NCI-H2107 (cell line): ENCODE measurements at places on chromosomes 12 and 14.
A peak's percentile ranks its signal among the peaks of the same experiment; 100 is the strongest.

DNA sequence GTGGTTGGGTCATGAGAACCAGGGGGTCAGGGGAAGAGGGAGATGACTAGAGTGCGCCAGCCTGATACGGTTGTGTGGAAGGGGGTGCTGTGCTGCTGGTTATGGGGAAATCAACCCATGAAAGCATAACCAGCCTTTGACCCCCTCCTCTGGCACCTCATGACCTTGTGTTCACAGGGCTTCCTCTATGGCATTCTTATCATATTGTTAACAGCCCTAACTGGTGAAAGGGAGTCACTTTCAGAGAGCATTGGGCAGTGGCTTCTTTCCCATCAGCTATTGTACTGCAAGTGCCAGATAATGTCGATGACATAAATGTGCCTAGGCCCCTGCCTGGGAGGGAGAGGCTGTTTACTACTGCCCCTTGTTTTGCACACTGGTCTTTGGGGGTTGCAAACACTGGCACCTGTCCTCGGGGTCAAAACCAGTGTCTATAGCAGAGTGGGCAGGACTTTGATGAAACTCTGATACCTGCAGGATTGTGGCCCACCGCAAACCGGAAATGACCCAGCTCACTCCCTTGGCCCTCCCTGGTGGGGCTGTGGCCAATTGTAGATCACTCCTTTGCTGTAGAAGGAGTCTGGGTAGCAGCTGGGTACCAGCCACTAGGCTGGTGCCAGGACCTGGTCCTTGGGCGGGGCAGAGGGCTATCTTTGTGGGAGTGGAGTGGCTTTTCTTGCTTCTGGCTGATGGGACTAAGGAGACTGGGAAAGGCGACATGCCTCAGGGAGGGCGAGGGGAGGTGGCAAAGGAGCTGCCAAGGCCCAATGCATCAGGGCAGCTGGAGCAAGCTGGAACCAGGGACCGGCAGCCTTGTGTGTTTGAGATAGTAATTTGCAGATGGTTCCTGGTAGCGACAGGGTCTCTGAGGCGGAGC, 634 bp upstream of the TMEM63C start:
- no peak for DNase-seq

- DNase-seq, result no peak
These were observed 28.7 kb downstream of the CAMKK2 start for GRCh38 chr12:121267822-121268221.

- DNase-seq, result no peak
These were observed 14.5 kb downstream of the GMFB start for GRCh38 chr14:54474232-54474793.

- peak; percentile 1 for DNase-seq
These were observed 70.4 kb downstream of the RPL10L start for GRCh38 chr14:46581036-46581671.

DNA sequence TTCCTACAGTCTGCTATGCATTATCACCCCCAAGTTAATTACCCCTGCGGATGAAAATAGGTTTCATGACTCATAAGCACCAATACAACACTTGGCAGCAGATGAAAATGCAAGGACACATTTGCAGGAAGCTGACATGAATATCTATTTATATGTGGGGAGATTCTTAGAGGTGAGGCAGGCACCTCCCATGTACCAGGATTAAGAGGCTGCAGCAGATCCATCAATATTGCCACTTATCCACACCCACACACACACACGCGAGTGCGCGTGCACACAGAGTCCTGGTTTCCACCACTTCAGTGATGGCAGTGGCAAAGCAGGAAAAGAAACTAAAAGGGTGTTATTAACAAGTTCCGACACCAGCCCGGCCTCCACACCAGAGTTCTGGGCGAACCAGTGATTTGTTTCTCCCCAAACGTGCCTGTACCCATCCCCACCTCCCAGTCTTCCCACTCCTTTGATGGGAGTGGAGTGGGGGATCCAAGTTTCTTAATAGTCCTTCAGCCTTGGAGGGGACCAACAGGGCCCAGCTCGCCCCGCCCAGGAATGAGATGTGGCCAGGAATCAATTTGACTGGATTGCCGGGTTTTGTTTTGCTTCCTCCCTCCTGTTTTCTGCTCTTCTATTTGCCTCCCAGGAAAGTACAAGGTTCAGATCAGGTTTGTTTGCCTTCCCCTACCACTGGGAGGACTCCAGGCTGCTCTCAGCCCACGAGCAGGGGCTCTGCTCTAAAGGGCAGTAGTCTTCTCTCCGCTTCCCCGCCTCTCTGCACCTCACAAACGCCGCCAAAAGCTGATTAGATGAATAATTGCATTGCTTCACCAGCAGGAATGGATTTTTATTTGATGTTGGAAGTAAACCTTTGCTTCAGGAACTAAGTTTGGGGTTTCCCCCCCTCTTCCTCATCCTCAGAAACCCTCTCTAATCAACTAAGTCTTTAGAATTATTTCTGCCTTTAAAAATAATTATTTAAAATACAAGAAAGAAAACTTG, 5.2 kb downstream of the IRF2BPL start:
- DNase-seq, result peak; percentile 63

- no peak for DNase-seq
These were observed 90.7 kb downstream of the APAF1 start for GRCh38 chr12:98735821-98736220.

DNA sequence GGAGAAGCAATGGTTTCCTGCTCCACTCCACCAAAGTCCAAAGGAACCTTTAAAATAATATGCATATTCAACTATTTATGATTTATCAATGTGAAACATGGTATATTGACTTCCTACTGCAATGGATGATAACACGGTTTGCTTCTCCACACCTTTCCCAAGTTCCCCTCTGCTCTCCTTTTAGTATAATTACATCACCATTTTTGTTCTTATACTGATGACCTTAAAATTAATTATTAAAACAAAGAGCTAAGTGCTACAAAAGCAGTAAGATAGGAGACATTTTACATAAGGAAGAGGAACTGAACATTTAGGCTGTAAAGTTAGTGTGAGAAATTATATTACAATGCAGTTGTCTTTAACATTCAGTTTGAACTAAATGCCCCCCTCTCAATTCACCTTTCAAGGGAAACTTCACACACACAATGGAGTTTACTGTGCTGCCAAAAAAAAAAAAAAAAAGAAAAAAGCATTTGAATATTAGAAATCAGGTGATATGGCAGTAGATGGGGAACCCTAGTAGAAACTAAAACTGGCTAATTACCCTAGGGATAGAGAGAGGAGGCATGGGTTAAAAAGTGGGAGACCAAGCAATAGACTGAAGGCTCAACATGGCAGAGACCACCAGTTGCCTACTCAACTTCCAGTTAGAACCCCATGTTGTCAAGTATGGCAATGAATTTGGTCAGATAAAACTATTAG, 37.1 kb upstream of the STK38L start:
- no peak for DNase-seq

DNA sequence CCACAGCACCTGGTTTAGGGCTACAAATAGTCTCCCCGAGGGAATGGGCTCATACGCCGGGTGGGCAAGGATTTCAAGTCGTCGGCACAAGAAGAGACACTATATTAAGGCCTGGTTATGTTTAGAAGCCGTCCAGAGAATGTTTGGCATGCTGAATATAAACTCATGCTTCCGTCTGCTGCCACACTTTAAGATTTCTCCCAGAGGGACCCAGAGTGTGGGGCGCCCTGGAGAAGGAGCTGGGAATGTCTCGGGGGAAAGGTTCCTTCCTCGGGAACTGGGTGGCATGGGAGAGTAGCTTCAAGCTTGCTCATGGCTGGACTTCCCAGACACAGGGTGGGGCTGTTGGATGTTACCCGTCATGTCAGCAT, 295.7 kb downstream of the CACNA1C start:
- no peak for DNase-seq

DNA sequence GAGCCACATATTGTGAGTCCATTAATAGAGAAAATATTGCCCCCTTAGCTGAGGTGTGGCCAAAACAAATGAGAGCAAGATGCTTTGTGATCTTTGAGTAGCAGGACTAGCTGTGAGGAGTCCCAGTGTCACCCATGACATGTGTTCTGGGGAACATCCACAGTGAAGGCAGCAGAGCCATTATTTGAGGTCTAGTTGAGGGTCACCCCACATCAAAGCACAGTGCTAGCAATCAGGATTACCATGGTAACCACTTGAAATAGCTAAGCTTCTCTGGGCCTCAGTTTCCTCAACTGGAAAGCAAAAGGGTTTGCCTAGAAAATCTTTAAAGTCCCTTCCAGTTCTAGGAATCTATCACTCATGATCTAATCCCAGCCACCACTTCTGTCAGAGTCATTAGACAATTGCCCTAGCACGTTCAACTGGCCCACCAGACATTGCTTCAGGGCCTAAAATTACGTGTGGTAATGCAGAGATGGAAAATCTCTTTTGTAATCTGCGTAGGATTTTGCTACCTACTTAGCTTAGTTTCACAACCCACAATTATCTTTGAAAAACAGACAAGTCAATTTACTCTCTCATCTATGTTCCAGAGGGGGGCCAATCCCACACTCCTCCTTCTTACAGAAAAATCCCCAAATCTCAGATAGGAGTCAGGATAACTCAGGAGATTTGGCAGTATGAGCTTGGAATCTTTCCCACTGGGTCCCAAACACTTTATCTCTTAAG, 251.2 kb upstream of the EGLN3 start:
- no peak for DNase-seq
